ENCODE measurements at places on chromosomes 1 and 21. TPM values are rescaled to one million over a fixed set of nuclear protein-coding genes. Genes with fewer than 3 reads are reported as not detected.
A peak's percentile ranks its signal among the peaks of the same experiment; 100 is the strongest.

The SPATA21 gene
- polyA plus RNA-seq: not detected

GRCh38 chr1:7290971-7291970, 479.8 kb upstream of the VAMP3 start:
- peaks cover 10% of the 10 kb centered on the region for H3K4me1 ChIP-seq
- peak; percentile 73 for DNase-seq
- no peaks in the 10 kb centered on the region for H3K27me3 ChIP-seq
- peak overlapping the region; percentile 57 for H3K27ac ChIP-seq

- DNase-seq: no peak
- no peaks in the 10 kb centered on the region for H3K36me3 ChIP-seq
- peaks cover 10% of the 10 kb centered on the region for H3K4me1 ChIP-seq
- peak overlapping the region; percentile 62 for H3K27ac ChIP-seq
Measured at GRCh38 chr1:51313268-51313852, 17.0 kb downstream of the TTC39A start.

The ANGPTL7 gene
- 0.34 TPM for polyA plus RNA-seq

DNA sequence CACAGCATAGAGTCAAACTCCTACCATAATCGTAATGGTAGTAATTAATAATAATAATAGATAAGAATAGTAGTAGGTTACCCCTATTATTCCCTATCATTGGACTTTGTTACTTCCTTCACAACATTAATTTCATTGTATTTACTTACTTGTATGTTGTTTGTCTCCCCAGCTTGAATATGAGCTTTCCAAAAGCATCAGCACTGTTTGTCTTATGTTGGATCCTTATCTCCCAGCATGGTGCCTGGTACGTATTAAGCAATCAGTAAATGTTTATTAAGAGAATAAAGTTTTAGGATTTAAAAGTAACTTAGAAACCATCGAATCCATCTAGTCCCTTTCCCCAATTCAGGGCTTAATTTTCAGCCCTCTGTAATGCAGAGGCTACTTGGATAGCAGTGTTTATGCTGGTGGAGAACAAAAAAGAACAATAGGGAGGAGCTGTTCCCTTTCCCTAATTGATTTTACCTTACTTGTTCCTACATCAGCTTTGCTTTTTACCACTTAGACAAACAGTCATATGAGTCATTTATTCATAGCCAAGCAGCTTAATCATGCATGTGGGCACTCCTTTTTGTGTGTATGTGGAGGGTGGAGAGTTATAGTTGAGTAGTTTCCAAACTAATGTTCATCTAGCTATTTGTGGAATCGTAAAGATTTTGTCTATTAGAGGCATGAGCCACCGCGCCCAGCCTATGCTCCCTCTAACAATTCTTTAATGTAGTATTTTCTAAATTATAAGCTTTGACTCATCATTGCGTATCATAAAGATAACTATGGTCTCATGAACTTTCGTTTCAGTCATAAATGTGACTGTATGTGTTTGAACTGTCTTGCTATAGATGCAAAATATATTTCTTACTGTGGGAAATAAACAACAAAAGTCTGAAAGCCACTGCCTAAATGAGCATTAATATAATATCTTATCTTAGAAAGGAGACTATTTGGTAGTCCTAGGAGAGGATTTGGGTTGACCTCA, 20.9 kb upstream of the DR1 start:
- no peak overlapping the region for H3K4me3 ChIP-seq
- H3K4me1 ChIP-seq: peaks cover 8% of the 10 kb centered on the region
- H3K27me3 ChIP-seq: no peaks in the 10 kb centered on the region
- no peak overlapping the region for H3K27ac ChIP-seq
- H3K36me3 ChIP-seq: no peaks in the 10 kb centered on the region

DNA sequence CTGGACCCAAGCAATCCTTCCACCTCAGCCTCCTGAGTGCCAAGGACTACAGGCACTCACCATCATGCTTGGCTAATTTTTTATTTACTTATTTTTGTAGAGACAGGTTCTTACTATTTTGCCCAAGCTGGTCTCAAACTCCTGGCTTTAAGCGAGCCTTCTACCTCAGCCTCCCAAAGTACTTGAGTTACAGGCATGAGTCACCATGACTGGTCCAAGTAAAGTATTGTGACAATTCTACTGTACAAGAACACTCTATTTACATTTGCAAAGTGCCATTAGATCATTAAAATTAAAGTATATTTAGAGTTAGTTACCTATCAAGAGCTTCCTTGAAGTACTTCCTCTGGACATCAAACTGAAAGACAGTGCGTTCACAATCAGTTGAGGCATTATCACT, 44.8 kb downstream of the NRDC start:
- no peaks in the 10 kb centered on the region for H3K27me3 ChIP-seq
- H3K4me1 ChIP-seq: no peaks in the 10 kb centered on the region
- no peak for DNase-seq
- H3K36me3 ChIP-seq: peaks cover 2% of the 10 kb centered on the region
- no peak overlapping the region for H3K27ac ChIP-seq

DNA sequence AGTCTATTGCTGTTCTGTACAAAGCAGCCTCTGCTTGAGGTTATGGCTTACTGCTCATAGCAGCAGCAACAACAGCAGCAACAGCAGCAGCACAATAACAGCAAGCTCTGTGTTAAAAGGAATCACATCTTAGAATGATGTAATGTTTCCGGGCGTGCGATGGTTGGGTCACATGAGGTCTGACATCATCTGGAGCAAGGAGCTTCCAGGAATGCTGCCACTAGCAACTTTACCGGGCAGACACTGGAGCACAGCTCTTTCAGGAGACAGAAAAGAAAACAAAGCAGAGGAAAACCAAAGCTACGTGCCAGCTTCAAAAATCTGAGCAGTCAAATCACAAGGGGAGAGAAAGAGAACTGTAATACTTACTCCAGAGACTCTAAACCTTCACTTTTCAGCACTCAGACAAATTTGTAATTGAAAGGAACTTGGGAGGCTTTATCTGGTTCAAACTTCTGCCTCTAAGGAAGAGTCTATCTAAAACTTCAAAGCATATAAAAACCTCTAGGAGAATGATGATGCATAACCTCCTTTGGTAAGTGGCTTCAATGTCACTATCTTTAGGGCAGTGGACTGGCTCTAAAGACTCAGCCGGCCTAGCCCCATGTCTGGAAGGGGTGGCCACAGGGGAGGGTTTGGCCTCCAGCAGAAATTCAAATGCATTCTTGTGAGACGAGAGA, 28.3 kb upstream of the RAB3GAP2 start:
- H3K27ac ChIP-seq: peak overlapping the region; percentile 83
- H3K36me3 ChIP-seq: no peaks in the 10 kb centered on the region
- peaks cover 3% of the 10 kb centered on the region for H3K4me1 ChIP-seq

DNA sequence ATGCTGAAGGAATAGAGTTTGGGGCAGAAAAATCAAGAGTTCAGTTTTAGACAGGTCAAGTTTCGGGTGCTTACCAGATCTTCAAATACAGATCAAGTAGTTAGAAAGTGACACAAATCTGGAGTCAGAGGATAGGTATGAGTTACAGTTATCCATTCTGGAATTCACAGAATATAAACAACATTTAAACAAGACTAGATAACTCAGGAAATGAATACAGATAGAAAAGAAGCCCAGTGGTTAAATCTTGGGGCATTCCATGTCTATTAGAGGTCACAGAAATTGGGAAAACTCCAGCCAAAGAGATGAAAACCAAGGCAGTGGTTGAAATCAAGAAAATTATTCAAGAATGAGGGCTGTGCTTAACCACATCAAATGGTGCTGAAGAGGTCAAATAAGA, 187.0 kb upstream of the HP1BP3 start:
- no peak overlapping the region for H3K27ac ChIP-seq
- H3K4me1 ChIP-seq: peaks cover 9% of the 10 kb centered on the region
- H3K27me3 ChIP-seq: no peaks in the 10 kb centered on the region
- no peak for DNase-seq
- H3K4me3 ChIP-seq: no peak overlapping the region

GRCh38 chr21:34692458-34693020, 23.7 kb downstream of the CLIC6 start:
- no peaks in the 10 kb centered on the region for H3K27me3 ChIP-seq
